ENCODE measurements at places on chromosomes 11 and 22.
A peak's percentile ranks its signal among the peaks of the same experiment; 100 is the strongest.

DNA sequence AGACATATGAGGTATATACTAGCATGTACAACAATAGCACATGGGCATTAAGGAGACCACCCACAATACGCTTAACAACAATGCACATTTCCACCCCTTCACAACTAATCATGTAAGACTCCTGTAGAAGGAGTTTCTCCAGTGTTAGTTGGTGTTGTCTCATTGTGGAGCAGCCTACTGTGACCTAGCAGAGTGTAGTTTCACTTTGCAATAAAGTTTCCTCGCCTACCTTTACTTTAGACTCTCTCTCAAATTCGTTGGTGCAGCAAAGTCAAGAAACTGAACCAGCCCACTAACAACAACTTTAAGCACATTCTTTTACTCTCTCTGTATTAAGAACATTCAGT lies 863.6 kb downstream of the FAM181B start:
- no peak for DNase-seq

DNA sequence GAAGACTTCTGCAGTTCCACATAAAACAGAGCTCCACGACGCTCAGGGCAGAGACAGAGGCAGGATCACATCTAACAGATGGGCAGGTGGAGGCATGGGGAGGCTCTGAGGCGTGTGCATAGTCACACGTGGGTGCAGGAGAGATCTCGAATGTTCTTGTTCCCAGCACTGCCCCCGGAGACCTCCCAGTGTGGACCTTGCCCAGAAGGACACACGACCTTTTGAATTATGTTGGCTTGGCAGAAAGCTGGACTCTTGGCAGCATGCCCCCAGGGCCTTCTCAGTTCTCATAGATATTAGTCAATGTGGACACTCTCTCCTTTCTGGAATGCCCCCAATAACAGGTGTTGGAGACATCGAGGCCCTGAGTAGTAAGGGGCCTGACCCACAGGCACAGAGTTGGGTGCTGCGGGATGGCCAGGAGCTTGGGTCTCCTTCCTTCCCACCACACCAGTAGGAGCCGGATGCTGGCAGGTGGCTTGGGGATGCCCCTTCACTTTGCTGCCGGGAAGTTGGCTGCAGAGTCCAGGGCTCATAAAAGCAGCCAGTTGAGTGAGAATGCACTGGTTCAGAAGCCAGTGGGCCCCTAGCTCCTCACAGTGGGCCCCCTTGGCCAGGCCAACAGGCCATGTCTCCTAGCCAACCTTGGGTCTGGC lies 12.1 kb downstream of the MYEOV start:
- DNase-seq = no peak

DNA sequence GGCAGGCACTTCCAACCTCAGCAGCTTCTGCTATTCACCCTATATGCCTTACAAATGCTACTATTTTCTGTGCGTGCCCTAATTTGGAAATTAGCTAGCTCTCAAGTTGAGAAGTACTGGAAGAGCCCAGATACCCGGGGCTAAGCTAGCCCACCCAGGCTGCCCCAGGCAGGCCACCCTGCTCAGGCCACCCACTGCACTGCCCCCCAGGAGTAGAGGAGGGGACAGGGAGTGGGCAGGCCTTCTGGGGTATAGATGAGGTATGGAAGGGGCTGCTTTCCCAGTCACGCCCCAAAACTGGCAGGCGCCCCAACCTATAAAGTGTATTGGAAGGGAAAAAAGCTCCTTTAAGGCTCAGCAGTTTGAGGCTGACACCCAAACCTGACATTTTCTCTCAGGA lies 43.5 kb downstream of the DRD2 start:
- no peak for DNase-seq

- DNase-seq = no peak
These were observed 39.6 kb downstream of the NEU3 start for GRCh38 chr11:75028321-75028720.

DNA sequence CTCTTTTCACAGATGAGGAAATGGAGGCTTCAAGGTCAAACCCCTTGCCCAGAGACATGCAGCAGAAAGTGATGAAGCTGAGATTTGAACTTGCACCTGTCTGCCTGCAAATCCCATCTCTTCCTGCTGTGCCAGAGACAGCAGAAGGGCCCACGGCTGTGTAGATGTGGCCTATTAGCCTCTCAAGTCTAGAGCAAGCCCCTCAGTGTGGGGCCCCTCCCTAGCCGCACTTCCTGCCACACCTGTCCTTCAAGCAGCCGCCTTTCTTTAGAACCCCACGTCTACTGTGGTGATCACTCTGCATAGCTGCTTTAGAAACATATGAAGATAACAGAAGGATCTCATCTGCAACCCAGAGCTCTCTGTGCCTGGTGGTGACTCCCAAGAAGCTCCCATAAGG lies 41.2 kb upstream of the JAM3 start:
- DNase-seq = no peak

- no peak for DNase-seq
These were observed 225.1 kb upstream of the PITPNB start for GRCh38 chr22:28143961-28144745.

DNA sequence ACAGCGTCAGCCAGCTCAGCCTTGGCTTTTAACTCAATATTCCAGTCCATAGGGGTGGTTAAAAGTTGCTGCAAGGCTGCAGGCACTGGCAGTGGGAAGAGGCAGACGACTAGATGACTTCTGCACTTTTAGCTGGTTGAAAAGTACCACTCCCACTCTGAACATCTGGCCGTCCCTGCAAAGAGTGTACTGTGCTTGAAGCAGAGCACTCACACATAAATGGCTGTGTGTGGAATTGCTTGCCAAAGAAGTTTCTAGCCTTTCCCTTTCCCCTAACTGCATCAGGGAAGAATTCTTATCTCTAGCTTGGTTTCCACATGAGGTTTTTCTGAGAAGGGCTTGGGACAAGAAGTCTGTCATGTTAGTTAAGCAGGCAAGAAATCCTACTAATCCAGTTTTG lies 5.1 kb upstream of the PHLDB1 start:
- DNase-seq = no peak

DNA sequence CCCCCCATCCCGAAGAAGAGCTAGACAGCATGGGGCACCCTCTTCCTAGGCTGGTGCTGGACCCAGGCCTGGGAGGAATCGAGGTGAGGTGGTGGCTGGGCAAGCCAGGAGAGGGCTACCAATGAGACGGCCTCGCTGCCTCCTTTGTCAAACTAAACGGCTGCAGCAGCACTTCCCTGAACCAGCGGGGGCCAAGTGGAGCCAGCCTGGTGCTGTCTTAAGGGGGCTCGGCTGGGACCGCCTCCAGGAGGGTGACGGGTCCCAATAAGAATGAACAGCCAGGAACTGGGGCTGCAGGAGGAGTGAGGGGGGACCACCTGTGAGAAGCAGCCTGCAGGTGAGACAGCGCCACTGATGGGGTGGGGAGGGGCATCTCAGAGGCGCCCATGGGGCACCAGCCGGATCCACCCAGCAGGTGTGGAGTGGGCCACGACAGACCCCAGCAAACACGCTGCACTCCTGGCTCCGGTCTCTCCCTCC lies 17.1 kb downstream of the IFT27 start:
- DNase-seq = no peak

- DNase-seq = no peak
These were observed 11.6 kb upstream of the HSPA8 start for GRCh38 chr11:123073343-123074057.

- peak; percentile 41 for DNase-seq
These were observed 130.1 kb downstream of the SOX6 start for GRCh38 chr11:16226245-16226644.

- DNase-seq = no peak
These were observed 46.1 kb downstream of the RASSF10 start for GRCh38 chr11:13055200-13055599.

DNA sequence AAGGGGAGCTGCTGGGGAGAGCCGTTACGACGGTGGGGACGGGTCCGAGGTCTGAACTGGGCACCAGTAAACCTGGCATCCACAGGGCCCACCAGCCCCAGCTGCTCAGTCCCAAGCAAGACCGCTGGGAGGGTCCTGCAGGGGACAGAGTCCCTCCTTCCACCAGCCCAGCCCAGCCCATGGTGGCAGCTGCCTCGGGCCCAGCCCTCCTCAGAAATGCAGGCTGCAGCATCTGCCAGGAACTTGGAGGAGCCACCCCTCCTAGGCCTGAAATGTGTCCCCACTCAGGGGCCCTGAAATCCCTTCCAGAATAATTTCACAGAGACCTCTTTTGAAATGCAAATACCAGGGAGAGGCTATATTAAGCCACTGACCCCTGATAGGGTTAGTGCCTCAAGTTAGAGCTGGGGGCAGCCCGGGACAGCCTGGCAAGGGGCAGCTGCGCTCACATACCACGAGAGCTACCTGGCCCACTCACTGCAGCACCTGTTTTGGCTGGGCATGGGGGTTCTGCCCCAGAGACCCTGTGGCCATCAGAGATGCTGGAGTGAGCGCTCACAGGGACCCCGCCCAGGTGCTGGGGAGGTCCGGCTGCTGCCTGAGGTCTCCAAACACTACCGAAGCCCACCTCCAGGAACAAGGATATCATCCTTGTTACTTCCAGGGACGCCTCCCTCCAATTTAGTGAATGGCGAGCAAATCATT lies 53.1 kb downstream of the CELSR1 start:
- no peak for DNase-seq

Measured in HFFc6 (cell line).